ENCODE measurements at places on chromosomes 4 and X.
A peak's percentile ranks its signal among the peaks of the same experiment; 100 is the strongest.

DNA sequence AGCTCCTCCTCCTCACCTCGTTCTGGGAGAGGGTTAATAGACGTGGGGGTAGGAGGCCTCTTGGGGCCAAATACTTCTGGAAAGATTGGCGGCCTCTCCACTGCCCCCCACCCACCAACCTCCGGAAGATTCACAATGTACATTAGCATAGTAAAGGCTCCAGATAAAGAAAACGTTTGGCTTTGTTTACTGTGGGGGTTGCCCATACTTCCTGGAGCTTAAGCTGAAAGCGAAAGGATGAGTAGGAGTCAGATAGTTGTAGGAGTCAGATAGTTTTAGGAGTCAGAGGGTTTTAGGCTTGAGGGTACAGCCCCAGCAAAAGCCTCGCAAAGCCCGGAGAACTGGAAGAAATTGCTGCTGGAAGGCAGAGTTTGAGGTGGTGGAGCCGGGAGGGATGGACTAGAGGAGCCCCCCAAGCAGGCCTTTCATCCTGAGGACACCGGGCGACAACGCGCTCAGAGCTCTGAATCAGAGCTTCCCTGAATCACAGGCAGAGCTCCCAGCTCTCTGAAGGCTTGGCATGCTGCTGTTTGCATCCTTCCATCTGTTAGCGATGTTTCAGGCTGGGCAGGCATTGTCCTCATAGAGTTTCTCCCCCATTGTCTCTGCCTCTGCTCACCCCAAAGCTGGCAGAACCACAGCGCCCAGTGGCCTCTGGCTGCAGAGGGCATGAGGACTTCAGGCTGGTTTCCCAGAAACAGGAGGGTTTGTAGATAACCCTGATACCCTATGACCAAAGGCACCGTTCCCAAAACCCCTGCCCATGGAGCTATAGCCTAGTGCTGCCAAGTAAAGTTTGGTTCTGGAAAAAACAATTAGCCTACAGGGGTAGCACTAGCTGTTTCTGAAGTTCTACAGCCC lies 280.7 kb downstream of the BCOR start:
- H3K27me3 ChIP-seq, result peaks cover 3% of the 10 kb centered on the region
- no peak overlapping the region for H3K27ac ChIP-seq
- no peak overlapping the region for H3K4me3 ChIP-seq
- no peaks in the 10 kb centered on the region for H3K36me3 ChIP-seq
- H3K4me1 ChIP-seq, result peaks cover 14% of the 10 kb centered on the region

DNA sequence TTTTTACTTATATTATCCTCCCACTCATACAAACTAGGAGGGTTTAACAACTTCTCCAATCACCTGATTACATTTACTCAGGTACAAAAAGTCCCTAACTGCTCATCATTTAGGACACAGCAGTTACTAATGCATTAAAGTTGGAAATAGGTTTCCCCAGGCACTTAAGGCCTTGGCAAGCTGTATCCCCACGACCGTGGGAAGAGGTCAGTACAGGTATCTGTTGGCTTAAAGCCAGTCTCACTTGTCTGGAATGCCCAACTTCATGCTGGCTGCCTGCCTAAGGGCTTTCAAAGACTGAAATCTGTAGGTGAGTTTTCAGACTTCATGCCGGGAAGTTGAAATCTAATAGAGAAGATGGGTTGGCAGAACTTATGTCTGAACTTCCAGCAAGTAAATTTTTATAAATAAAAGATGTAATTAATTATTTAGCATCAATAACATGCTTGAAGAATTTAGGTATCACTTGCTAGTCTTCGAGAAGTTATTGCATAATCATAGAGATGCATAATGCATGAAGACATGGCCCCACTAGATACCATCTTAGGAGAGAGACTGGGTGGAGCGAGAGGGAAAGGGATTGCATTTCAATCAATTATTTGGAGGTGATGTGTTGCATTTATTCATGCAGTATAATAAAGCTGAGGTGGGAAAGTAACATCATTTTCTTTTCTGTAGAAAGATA lies 54.2 kb downstream of the SCD5 start:
- no peaks in the 10 kb centered on the region for H3K36me3 ChIP-seq
- peak overlapping the region; percentile 83 for H3K27ac ChIP-seq
- no peaks in the 10 kb centered on the region for H3K27me3 ChIP-seq
- DNase-seq, result no peak
- H3K4me3 ChIP-seq, result no peak overlapping the region
- peaks cover 14% of the 10 kb centered on the region for H3K4me1 ChIP-seq

DNA sequence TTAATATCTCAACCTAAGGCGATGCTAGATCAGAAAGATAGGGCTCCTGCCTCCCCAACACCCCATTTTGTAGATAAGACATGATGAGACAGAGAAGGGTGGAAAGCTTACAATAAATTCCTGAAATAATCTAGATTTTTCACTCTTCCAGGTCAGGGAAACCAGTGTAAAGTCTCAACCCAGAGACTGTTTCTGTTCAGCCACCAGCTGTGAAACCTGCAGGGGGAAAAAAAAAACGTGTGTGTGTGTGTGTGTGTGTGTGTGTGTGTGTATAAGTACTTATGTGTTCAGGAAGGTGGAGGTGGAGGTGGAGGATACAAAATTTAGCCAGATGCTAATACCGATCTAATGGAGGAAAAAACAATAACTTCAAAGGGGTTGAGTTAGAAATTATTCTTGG lies 773 bp upstream of the ITM2A start:
- DNase-seq, result no peak
- H3K4me3 ChIP-seq, result no peak overlapping the region
- H3K27me3 ChIP-seq, result no peaks in the 10 kb centered on the region
- H3K36me3 ChIP-seq, result no peaks in the 10 kb centered on the region

DNA sequence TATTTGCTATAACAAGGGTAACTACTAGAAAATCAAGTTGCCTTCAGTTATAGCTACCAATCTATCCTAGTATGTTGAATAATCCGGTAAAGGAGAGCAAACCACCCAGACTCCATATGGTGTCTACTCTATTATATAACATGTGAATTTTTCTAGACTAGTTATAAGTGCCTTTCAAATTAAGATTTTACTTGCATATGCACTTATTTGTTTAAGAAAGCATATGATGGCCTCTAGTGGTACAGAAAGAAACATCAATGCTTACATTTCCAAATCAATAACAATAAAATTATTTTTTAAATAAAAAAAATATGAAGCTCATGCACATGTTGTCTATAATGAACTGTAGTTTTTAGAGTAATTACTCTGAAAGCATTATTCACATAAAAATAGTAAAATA lies 1516.4 kb upstream of the PABPC4L start:
- H3K4me3 ChIP-seq, result no peak overlapping the region
- H3K36me3 ChIP-seq, result no peaks in the 10 kb centered on the region
- DNase-seq, result no peak
- H3K27me3 ChIP-seq, result no peaks in the 10 kb centered on the region
- no peak overlapping the region for H3K27ac ChIP-seq

GRCh38 chr4:104941661-104942062 lies 205.0 kb upstream of the TET2 start:
- no peak for DNase-seq
- no peak overlapping the region for H3K4me3 ChIP-seq
- H3K36me3 ChIP-seq, result no peaks in the 10 kb centered on the region
- no peaks in the 10 kb centered on the region for H3K27me3 ChIP-seq
- no peaks in the 10 kb centered on the region for H3K4me1 ChIP-seq

DNA sequence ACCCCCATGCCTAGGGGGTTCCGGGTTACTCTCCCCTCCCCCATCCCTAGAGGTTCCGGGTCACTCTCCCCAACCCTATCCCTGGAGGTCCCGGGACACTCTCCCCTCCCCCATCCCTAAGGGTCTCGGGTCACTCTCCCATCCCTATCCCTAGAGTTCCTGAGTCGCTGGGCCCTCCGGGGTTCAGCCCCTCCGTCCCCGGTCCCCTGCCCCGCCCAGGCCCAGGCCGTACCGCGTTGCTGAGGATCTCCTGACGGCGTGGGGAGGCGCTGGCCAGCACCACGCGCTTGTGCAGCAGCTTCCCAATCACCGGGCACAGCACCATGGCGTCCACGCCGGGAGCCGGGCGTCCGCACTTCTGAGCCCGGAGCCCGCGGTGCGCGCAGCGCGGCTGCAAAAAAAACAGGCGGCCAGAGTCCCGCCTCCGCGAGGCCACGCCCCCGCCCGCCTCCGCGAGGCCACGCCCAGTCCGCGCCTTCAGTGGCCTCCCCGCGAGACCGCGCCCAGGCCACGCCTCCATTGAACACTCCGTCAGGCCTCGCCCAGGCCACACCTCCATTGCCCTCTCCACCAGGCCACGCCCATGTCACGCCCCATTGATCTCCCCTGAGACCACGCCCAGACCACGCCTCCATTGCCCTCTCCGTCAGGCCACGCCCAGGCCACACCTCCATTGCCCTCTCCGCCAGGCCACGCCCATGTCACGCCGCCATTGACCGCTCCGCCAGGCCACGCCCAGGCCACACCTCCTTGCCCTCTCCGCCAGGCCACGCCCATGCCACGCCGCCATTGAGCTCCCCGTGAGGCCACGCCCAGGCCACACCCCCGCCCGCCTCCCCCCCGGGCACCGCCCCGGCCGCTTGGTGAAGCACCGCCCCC lies at the start of gene ASMTL:
TSS of gene ASMTL (minus strand) at position 394 of the 879 bp plus-strand sequence. CDS start at position 325, 69 bp downstream.
- H3K27ac ChIP-seq, result peak within 1 kb of the TSS; percentile 94
- no peaks in the 10 kb centered on the region for H3K27me3 ChIP-seq
- H3K36me3 ChIP-seq, result no peaks in the 10 kb centered on the region
- H3K4me3 ChIP-seq, result peak within 1 kb of the TSS; percentile 86

DNA sequence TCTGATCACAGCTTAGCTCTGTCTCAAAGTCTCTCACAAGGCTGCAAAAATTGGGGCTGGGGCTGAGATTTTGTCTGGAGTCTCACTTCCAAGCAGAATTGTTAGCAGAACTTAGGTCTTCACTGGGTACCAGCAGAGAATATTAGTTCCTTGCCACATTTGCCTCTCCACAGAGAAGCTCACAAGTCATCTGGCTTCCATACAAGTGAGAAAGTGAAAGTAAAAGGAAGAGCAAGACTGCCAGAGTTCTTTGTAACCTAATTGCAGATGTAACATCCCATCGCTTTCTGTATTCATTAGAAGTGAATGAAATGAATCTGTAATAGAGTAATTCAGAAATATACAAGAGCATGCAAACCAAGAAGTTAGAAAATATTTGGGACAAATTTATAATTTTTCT lies 624.1 kb upstream of the GNPDA2 start:
- no peak for DNase-seq
- no peaks in the 10 kb centered on the region for H3K4me1 ChIP-seq
- H3K36me3 ChIP-seq, result no peaks in the 10 kb centered on the region
- no peaks in the 10 kb centered on the region for H3K27me3 ChIP-seq
- no peak overlapping the region for H3K27ac ChIP-seq
- H3K4me3 ChIP-seq, result peak overlapping the region; percentile 42

DNA sequence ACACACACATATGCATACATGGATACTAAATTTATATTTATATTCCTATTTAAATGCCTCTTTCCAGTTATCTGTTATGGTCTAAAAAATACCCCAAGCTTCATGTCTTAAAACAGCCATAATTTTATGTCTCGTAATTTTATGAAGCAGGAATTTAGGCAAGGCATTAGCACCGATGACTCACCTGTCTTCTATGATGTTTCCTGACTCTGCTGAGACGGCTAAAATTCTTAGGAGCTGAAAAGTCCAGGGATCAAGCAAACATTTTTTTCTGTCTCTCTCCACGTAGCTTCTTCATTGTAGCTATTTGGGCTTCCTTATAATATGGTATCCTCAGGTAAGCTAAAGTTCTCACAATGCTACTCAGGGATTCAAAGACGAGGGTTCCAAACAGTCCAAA lies 930.3 kb downstream of the STIM2 start:
- H3K27me3 ChIP-seq, result no peaks in the 10 kb centered on the region
- no peak overlapping the region for H3K4me3 ChIP-seq
- H3K27ac ChIP-seq, result no peak overlapping the region
- no peak for DNase-seq

- DNase-seq, result peak; percentile 11
- no peaks in the 10 kb centered on the region for H3K27me3 ChIP-seq
- H3K4me3 ChIP-seq, result no peak overlapping the region
- H3K36me3 ChIP-seq, result no peaks in the 10 kb centered on the region
- H3K27ac ChIP-seq, result no peak overlapping the region
Observed at GRCh38 chr4:100246697-100247096, 56.4 kb upstream of the DDIT4L start.

DNA sequence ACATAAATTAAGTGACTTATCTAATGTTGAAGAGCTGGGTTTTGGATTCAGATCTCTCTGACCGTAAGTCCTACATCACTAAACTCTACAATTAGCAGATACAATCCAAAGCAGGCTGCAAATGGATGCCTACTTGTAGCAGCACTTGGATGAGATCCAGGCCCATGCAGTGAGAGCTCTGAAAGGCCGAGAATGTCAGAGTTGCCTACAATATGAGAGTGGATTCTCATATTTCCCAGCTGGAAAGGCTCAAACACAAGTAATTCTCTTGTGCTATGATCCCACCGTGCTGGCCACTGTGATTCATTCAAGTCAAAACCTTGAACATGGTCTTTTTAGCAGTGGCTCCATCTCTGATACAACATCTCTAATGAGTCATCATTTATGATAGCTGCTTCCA lies 125.4 kb upstream of the CHRDL1 start:
- DNase-seq, result no peak
- no peak overlapping the region for H3K4me3 ChIP-seq
- H3K4me1 ChIP-seq, result no peaks in the 10 kb centered on the region
- H3K36me3 ChIP-seq, result no peaks in the 10 kb centered on the region

- no peaks in the 10 kb centered on the region for H3K36me3 ChIP-seq
- H3K4me3 ChIP-seq, result peak overlapping the region; percentile 68
- H3K4me1 ChIP-seq, result no peaks in the 10 kb centered on the region
- peak; percentile 81 for DNase-seq
Observed at GRCh38 chrX:129522184-129523078, 859 bp downstream of the SMARCA1 start.

DNA sequence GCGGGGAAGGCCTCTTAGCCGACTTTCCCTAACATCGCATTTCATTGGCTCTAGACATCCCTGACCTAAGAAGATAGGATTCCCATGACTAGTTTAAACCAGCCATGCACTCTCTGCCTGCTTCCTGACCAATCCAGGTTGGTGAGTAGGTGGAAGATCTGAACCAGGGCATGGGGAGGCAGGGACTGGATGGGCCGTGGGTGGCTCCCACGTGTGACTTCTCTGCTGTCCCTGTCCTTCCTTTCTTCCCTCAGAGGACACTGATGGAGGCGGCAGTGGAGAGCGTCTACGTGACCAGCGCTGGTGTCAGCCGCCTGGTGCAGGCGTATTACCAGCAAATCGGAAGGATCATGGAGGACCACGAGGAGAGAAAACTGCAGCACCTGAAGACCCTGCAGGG lies 90.7 kb downstream of the EVC start:
- H3K4me1 ChIP-seq, result no peaks in the 10 kb centered on the region
- H3K27ac ChIP-seq, result no peak overlapping the region
- no peak for DNase-seq
- peaks cover 5% of the 10 kb centered on the region for H3K36me3 ChIP-seq
- no peaks in the 10 kb centered on the region for H3K27me3 ChIP-seq

- DNase-seq, result no peak
- H3K27ac ChIP-seq, result no peak overlapping the region
Observed at GRCh38 chr4:182434720-182435119, 191.5 kb downstream of the TENM3 start.

DNA sequence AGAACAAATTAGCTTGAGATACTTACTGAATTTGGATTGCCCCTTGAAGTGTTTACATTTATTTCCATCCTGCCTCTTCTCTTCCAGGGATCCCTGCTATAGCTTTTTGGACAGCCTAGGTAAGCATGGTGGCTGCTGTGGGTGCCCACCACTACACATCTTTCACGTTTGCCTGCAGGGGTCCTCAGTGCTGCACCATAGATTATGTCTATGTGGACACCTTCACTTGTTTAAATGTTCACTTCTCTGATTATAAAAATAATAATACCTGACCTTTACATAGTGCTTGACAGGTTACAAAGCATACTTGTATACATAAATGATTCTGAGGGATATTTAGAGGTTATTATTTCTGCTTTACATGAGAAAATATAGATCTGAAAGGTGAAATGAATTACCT lies 67.9 kb upstream of the SLC4A4 start:
- H3K27ac ChIP-seq, result no peak overlapping the region
- H3K4me1 ChIP-seq, result no peaks in the 10 kb centered on the region
- no peaks in the 10 kb centered on the region for H3K27me3 ChIP-seq
- DNase-seq, result peak; percentile 59
- no peaks in the 10 kb centered on the region for H3K36me3 ChIP-seq
- H3K4me3 ChIP-seq, result no peak overlapping the region
